CD4-positive, alpha-beta T cell (primary cell): ENCODE measurements at places on chromosomes 11 and 22. TPM values are rescaled to one million over a fixed set of nuclear protein-coding genes. Genes with fewer than 3 reads are reported as not detected.
A peak's percentile ranks its signal among the peaks of the same experiment; 100 is the strongest.

GRCh38 chr11:65395961-65396530, 9.6 kb downstream of the FRMD8 start:
- DNase-seq = no peak

GPR83 gene
- not detected for total RNA-seq

OR4C6 gene
- total RNA-seq = not detected

GRCh38 chr11:121282386-121282785, 10.2 kb upstream of the SC5D start:
- DNase-seq = no peak

DNA sequence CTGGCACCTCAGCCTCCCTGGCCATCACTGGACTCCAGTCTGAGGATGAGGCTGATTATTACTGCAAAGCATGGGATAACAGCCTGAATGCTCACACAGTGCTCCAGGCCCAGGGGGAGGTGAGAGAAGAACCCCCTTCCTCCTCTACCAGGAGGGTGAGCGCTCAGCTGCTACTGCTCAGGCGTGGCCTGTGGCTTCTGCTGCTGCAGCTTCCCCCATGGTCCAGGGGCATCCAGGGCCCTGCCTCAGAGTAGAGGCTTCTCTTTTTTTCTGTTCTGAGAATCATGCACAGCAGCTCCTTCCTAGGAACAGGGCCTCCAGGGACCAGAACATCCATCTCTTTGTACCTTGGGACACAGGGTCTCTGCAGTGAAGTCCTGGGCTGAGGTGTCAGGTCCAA, 83.1 kb downstream of the VPREB1 start:
- no peak for DNase-seq

- no peak for DNase-seq
Observed at GRCh38 chr11:68313574-68314202, 1.3 kb downstream of the LRP5 start.

ASRGL1 gene
- 0.74 TPM for total RNA-seq

- DNase-seq = no peak
Observed at GRCh38 chr11:130103296-130103814, 33.7 kb downstream of the APLP2 start.

TRIM49 gene
- total RNA-seq = not detected

DNA sequence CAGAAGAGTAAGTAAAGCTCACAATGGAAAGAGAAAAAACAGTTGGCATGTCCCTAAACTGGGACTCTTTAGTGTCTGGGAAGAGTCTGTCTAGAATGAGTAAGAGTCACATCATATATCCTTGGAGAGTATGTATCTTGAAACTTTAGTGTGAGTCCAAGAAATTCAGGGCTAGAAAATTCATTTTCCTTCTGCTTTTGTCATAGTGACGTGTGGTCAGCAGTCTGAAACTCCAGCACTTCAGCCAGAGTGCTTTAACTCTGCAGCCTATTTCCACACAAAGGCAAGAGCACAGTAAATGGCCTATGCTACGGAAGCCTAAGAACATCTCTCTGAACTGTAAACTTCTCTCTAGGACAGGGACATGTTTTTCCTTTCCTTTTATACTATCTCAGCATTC, 174.1 kb downstream of the FAM181B start:
- DNase-seq = no peak

INPPL1 gene
- total RNA-seq = 124 TPM

DNA sequence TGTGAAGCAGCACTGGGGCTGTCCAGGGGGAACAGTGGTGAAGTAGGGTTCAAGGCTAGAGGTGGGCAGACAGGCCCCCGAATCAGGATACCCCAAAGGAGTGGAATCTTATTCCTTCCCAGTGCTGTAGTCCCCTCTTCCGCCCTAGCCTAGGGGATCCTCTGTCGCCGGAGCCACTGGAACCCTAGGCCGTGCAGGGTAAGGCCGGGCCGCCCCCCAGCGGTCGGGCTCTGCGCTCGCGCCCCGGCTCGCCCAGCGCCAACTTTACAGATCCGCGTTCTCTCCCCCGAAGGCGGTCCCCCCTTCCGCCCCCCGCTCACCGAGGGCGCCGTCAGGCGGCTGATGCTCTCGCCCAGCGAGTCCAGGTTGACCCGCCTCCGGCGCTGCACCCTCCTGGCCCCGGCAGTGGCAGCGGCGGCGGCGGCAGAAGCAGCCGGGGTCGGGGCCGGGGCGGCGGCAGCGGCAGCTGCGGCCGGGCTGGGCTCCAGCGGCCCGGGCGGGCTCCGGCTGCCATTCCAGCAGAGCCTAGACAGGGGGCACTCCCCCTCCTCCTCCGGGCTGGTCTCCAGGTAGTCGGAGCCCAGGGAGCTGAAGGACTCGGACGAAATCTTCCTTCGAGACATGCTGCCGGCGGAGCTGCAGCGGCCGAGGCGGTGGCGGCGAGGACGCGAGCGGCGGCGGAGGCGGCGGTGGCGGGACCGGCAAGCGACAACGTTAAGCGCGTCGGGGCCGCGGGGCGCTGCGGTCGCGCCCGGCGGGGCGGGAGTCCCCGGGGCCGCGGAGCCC, 650 bp downstream of the GUCY1A2 start:
- no peak for DNase-seq

DNA sequence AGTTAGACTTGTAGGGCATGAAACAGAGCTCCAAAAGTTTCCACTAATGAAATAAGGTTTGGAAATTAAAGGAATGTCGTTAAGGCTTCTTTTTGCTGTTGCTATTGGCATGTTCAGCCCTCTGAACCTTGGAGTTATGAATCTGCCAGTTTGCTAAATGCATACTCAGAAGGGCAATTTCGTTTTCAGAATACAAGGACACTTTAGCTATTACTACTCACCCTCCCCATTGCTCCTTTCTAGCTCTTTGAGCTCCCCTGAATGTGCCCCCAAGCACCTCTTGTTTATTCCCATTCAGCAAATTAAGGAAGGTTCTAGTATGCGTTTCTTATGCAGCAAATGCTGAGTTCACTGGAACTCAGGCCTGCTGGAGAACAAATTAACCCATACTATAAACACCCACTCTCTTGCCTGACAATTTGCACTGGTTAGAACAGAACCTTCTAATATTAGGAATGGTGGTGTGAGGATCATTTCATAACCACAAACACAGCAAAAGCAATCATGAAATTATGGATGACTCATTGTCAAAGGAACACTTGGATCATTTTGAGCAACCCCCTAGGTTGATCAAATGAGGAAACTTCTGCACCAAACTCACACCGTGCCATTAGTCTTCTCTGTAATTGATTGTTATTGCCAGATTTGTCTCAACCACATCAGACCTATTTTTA, 26.2 kb upstream of the LIN7C start:
- no peak for DNase-seq

DNA sequence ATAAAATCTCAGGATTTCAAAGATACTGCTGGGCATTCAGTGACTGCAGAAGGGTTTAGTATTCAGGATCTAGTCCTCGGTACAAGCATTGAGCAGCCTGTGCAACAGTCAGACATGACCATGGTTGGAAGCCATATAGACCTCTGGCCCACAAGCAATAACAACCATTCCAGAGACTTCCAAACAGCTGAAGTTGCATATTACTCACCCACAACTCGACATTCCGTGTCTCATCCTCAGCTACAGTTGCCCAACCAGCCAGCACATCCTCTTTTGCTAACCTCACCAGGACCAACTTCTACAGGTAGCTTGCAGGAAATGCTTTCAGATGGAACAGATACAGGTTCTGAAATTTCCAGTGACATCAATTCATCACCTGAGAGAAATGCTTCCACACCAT, 156.8 kb downstream of the C11orf91 start:
- DNase-seq = no peak

DNA sequence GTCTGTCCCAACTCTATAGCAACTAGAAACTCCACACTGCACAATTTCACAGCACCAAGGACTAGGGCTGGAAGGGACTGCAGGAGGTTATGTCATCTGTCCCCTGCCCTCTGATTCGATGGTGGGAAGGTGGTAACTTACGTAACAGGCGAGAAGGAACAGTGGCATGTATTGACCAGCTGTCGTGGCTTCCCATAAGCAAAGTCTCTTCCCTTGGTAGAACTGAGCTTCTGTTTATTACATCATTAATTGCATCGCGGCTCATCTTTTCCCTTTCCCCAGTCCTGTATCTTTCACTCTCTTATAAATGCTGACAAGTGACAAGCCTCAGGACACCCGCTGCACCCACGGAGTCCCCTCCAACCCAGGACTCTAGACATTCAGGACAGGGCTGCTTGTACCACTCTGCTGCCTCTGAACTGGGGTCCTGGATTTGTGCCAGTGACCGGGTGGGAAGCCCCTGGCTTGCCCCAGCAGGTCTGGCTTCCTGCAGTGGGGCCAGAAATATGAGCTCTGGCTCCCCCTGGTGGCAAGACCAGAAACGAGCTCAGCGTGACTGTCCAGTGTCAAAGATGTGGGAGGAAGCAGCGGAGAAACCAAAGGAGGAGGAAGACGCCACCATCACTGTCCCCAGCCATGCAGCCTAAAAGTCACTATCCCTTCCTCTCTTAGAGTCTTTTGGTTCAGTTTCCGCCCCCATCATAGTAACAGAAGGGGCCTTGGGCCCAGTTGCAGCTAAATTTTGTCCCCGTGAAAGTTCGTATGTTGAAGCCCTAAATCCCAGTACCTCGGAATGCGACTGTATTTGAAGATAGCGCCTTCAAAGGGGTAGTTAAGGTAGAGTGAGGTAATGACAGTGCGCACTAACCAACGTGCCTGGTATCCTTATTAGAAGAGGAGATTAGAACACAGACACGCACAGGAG, 84.5 kb downstream of the ISX start:
- DNase-seq = peak; percentile 36

FIBIN gene
- total RNA-seq = not detected

DNA sequence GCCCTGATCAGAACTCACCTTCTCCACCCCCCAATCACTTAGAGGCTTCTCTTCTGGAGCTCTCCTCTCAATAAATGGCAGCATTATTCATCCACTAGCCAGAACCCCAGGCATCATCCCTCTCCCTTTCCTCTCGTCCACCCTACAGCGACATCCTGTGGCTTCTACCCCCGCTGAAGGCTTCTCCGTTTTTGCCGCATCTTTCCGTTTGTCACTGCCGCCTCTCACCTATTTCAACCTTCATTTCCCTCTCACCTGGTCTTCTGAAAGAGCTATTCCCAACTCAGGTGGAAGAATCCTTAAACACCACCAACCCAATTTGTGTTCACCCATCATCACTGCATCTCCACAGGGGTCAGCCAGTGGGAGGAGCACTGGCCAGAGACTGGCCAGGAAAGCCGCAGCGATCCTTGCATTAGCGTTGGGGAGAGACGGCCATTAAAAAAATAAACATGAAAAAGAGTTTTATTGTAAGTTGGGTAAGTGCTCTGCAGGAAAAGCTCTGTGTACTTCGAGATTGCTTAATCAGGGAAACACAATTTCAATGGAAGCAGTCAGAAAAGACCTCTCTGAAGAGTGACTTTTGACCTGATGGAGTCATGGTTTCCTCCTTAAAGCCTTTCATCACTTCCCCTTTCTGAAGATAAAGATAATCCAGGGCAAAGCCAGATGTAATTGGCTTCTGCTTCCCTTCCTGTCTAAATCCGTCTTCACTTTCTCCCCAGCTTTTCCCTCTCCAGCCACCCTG, 36.7 kb downstream of the SPATA19 start:
- no peak for DNase-seq

MGAT3 gene
- total RNA-seq = 0.17 TPM

- DNase-seq = no peak
Observed at GRCh38 chr22:20107471-20107901, 8.4 kb upstream of the RANBP1 start.

- no peak for DNase-seq
Observed at GRCh38 chr11:74577624-74578396, 14.6 kb upstream of the POLD3 start.

DNA sequence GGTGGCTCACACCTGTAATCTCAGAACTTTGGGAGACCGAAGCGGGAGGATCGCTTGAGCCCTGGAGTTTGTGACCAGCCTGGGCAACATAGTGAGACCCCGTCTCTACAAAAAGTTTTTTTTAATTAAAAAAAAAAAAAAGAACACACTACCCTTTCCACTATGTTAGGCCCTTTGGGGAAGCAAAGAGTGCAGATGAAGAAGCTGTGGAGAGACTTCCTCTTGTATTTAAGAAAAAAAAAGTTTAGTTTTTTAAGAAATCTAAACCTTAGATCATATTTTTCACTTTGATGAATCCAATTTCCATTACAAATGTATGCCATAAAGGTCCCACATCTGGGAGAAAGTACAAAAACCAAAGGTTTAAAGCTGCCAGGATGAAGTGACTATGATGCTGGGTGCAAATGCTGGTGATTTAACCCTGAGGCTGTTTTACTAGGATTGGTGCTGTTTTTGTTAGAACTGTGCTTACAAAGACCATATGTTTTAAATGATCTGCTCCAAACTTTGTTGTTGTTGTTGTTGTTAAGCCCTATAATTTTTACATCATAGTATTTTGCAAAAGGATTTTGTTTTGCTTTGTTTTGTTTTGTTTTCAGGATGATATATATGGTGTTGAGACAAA, 28.9 kb upstream of the ACER3 start:
- DNase-seq = no peak

GRCh38 chr22:40654522-40655167, 18.1 kb upstream of the MRTFA start:
- DNase-seq = no peak

GRCh38 chr11:38517991-38518390, 1920.0 kb upstream of the RAG2 start:
- DNase-seq = no peak

CASP5 gene
- total RNA-seq = not detected

CRYBB1 gene
- total RNA-seq = not detected

DNA sequence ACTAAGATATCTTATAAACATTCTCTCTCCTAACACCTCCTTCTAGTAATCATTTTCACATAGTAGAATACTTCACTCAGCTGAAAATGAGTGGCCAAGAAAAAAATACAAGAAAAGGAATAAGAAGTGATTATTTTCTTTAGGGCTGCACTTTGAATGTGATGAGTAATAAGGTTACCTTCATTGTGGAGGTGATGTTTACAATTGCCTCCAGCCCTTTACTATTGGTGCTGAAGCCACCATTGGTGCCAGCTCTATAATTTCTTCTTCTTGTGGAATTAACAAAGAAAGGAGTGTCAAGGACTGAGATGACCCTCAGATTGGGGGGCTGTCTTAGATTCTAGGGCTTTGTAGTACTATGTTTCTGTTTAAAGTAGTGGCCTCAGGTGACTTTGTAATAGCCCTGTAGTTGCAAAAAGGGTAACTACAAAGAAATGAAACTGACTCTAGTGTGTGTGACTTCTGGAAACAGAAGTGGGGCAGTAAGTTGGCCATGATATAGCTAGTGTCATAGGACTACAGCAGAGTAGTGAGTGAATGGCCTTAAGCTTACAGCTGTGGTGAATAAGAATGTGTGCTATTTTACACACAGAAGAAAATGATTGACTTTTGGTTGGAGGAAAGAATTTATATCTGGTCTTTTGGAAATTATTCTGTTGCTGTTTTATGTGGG, 287.2 kb downstream of the TMEM135 start:
- no peak for DNase-seq

DNA sequence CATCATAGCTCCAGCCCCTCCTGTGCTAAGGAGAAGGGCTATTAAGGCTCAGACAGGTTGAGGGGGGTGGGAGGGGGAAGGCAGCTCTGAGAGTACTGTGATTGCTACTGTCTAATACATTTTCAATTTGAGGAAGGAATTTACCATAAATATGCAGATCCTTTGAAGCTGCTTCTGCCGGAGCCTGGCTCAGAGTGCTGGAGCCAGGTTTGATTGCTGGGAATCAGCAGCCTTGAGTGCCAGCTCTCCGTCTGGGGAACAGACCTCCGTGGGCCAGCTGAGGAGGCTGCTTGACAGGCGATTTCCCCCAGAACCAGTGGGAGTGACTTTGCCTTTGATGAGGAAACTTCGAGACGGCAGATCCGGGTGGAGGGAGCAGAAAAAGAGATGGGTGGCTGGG, 141.7 kb upstream of the TBCEL start:
- DNase-seq = no peak

P4HA3 gene
- not detected for total RNA-seq
